IMR-90 (cell line): ENCODE measurements at places on chromosomes 13 and 19.

DNA sequence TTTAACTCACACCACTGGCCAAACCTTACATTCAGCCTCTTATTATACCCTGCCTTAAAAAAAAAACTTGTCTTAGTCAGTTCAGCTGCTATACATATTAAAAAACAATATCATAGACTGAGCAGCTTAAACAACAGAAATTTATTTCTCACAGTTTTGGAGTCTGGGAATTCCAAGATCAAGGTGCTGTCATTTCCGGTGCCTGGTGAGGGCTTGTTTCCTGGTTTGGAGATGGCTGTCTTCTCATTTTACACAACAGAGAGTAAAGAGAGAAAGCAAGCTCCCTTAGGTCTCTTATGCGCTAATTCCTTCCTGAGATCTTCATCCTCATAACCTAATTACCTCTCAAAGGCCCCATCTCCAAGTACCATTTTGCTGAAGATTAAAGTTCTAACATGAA lies 769.2 kb downstream of the DIAPH3 start:
- DNase-seq, result no peak

DNA sequence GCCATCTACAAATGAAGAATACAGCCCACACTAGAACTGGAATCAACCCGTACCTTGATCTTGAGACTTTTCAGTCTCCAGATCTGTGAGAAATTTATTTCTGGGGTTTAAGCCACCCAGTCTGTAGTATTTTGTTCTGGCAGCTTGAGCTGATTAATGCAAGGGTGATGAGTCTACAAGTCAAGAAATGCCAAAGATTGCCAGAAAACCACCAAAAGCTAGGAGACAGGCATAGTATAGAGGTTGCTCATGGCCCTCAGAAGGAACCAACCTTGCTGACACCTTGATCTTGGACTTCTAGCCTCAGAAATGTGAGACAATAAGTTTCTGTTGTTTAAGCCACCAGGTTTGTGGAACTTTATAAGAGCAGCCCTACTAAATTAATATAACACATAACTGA lies 428.2 kb upstream of the KLF12 start:
- DNase-seq, result peak; percentile 1

GRCh38 chr13:112905086-112905485 lies 63.9 kb upstream of the MCF2L start:
- DNase-seq, result no peak

GRCh38 chr13:102999499-102999898 lies 66.7 kb downstream of the SLC10A2 start:
- DNase-seq, result no peak

DNA sequence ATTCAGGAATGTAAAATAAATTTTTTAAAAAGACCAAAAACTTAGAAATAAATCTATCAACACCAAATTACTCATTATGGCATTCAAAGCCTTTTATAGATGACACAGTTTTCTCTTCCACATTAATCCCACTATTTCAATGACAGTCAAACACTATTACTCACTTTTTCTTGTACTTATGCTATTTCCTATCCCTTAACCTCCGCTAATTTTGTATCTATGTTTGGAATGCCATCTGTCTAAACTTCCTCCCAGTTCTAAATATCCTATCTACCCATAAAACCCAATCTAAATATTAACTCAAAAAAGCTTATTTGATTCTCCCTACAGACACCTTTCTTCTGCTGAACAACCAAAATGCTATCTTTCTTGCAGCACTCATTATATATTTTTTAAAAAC lies 203.5 kb downstream of the ENOX1 start:
- no peak for DNase-seq

GRCh38 chr13:75744127-75744526 lies 108.0 kb downstream of the LMO7 start:
- no peak for DNase-seq

DNA sequence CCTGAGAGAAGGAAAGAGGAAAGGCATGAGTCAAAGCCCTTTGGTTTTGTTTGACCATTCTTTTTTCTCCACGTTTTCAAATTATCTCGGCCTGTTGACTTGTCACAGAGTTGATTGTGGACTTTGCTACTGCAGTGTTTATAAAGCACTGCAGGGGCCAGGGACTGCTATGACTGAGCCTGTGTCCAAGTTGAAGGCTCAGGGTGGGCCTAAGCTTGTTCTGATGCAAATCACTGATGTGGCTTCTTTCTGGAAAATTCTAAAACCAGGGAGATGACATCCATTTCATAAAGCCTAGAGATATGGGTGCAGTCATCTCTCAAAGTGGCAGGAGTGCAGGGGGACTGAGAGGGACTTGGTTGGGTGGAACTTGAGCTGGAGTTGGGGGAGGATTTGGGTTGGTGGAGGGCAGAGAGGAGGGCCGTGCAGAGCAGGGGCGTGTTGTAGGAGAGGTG lies 1.2 kb upstream of the CXCL17 start:
- no peak for DNase-seq

DNA sequence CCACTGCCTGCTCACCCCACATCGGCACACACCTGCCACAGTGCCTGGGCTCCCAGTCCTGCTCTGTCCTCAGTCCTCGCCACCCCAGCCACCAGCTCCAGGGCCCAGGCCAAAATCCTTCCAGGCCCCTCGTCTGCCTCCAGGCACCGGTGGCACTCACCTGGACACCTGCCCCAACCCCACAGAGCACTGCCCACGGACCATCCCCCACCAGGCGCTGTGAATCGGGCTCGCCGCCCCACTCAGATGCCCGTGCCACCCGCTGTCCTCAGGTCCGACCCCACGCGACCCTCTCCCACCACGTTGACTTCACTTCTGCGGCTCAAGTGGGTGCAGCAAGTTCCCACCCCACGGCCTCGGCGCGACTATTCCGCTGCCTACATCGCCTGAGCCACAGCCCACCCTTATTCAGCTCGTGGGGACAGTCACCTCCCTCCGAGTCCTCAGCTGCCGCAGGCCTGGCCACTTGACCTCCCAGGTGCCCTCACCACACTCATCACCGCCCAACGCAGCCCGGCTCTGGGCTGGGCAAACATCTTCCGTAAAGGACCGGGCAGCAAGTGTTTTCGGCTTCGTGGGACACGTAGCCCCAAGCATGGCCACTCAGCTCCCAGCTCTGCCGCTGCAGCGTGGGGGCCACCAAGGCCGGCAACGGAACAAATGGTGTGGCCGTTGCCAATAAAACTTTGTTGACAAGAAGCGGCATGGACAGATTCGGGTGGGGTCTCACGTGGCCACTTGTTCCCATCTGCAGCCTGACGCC lies 5.7 kb downstream of the PIP5K1C start:
- no peak for DNase-seq

- DNase-seq, result no peak
Measured at GRCh38 chr19:34888091-34888490, 38.6 kb upstream of the ZNF30 start.

DNA sequence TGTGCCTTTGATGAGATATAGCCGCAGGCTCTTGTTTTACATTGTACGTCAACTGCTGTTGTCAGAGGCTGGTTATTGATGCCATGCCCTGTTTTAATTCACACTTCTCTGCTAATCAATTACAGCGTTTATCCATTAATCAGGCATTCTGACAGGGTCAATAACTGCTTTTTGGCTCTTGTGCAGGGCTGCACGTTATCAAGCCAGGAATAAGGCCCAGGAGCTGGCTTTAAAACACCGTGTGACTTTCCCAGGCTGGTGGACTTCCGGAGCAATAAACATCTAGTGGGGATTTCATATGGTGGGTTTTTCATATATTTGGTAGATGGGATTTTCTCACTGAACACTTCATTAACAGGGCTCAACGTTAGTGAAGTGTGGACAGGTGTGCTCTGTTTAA lies 221.7 kb downstream of the TM9SF2 start:
- no peak for DNase-seq
